Spleen (tissue), 13 donors: ENCODE measurements at places on chromosomes 6 and 20. TPM values are rescaled to one million over a fixed set of nuclear protein-coding genes. Genes with fewer than 3 reads are reported as not detected.

DNA sequence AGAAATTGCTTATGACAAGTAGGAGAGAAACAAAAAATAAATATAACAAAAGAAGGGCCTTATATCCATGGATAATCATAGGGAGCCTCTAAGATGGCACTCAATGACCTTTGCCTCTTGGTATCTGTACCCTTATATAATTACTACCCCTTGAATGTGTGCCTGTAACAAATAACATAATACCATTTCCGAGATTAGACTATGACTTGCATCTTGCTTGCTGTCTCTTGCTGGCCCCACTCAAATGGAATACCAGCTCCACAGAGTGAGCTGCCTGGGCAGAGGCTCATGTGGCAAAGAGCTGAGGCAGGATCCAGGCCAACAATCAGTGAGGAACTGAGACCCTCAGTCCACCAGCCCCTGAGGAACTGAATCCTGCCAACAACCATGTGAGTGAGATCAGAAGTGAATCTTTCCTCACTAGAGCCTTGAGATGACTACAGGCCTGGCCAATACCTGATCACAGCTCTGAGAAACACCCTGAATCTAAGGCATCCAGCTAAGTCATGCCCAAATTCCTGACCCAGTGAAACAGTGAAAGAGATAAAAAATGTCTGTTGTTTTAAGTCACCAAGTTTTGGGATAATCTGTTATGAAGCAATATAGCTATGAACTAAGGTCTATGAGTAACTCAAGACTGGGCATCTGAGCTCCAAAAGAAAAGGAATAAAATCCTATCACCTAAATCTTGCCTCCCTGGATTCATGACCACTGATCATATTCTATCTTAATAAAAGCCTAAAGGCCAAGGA, 5.5 kb downstream of the KATNA1 start:
- no peak for DNase-seq

DNA sequence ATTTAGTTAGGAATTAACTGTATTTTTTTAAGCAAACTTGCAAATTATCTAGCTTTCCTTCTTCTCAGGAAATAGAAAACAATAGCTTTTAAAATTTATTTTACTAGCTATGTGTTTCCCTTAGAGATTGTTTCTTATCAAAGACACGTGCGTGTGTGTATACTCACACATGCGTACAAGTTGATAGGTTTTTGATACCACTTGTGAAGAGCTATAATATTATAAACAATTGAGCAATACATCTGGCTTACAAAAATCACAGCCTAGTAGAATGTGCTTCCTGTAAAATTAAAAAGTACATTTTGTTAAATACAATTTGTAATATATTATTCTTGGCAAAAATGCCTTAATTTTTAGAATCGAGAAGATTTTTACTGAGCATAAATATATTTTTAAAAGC, 33.9 kb downstream of the COL12A1 start:
- DNase-seq: no peak

GRCh38 chr6:170174124-170174770, 116.6 kb downstream of the DLL1 start:
- peak; percentile 78 for DNase-seq

DNA sequence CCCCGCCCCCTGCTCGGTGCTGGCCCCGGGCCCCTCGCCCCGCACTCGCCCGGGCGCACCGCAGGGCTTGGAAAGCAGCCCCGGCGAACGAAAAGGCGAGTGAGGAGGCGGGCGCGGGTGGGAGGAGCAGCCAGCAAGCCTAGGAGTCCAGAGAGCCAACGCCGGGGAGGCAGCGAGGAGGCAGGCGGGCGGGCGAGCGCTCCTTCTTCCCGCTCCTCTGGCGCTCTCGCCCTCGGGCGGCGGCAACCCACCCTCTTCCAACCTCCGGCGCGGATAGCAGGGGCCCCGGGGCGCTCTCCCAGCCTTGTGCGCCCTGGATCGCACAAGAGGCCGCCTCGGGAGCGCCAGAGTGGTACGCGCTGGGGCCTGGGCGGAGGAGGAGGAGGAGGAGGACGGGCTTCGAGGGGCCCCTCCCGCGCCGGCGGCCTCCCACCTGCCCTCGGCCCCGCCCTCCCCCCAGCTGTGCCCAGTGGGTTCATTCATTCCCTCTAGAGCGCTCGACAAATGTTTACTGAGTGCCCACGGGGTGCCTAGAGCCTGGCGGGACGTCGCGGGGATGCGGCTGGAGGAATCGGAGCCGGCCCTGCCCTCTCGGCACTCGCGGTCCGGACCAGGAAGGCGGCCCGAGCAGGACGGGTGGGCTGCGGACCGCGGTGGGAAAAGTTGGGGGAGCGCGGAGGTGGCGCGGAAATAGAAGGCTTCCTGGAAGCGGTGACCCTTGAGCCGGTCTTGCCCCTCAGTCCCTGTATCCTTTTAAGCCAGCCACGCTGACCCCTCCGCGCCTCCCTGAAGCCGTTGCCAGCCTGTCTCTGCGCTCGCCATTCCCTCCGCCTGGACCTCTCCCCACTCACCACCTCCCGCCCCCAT, at the start of gene BMP7:
TSS of gene BMP7 (minus strand) at position 351 of the 867 bp plus-strand sequence. CDS start 519 bp downstream, outside the sequence.
- no peak for DNase-seq

GRCh38 chr6:76326871-76327270, 254.4 kb upstream of the IMPG1 start:
- DNase-seq: no peak

BICRAL gene
- total RNA-seq: 20.0 TPM
